ENCODE measurements at places on chromosomes 6 and 20.

GRCh38 chr20:48626226-48626937 is 201.4 kb downstream of the PREX1 start:
- no peak for DNase-seq

DNA sequence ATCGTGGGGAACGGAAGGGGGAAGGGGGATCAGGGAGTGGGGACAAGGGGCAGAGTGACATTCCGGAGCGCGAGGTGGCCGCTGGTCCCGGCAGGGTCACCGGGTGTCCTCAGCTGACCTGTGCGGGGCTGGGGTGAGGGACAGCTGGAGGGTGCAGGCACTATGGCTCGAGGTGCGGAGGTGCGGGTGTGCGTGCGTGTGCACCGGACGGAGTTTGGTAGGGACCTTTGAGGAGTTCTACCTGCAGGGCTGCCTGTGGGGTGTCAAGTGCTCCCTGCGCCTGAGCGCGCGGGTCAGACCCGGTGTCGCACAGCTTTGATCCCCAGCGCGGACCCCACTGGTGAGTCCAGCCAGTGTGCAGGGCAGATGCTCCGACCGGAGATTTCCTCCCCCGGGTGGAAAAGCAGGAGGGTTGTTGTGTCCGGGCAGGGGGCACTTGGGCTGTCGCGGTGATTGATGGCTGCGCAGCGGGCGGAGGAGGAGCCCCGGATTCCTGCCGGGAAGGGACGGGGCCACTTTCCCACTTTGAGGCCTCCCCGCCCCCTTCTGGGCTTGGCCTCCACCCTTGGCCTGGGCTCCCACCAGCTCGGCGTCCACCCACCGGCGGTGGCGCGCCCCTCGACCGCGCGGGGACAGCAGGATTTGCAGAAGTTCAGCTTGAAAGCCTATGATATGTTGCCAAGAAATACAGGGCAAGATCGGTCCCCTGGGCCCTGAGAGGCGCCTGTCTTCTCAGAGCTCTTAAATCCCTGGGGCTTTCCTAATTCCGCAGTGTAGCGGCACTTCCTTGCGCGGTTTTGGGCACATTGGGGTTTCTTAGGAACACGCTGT is 658 bp downstream of the RIN2 start:
- DNase-seq: peak; percentile 93

DNA sequence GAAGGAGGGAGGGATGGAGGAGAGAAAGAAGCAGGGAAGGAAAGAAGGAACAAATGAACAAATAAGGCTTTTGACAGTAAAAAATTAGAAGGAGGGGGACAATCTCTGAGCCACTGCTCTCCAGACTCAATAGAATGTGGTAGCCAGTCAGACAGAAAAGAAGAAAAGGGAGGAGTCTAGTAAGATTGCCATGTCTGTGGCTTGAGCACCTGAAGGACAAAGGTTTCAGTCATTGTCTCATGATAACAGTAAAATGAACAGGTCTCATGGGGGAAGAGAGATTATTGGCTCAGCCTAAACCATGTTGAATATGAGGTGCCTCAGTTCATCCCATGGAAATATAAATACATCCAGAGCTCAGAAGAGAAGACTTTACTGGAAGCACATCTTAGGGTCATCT is 14.0 kb upstream of the LOC128125822 start:
- no peak for DNase-seq

DNA sequence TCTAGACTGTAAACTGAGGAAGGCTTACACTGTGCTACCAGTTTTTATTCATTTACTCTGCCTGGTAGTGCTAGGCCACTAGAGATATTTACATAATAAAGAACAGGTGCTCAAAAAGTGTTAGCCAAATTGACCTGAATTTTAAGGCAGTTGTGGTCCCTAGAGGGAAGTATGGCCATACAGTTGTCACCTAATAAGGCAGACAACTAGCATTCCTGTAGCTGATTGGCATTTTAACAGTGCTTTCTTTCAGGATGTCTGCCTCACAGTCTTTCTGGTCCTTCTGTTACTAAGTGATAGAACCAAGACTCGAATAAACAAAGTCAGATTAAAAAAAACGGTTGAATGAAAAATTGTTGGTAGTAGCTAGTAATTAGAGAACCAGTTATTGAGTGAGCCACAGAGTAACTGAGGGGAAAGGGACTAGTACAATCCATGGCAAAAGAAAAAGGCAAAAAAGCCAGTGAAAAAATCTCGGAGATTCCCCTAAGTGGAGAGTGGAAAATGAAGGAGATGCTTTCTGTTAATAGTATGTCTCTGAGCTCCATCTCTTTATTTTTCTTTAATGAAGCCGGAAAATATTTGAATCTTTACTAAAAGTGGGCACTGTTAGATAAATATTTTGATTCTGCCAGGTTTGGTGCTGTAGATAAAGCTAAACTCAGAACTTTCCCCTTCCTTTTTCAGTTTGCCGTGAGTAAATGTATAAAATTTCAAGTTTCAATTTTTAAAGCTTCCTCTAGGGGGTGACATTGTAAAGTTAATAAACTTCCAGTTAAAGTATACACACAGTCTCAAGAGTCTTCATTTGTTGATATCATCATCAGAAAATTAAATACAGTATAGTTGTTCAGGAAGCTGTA is 9.1 kb downstream of the VTA1 start:
- DNase-seq: peak; percentile 11

GRCh38 chr6:23456396-23456795 is 669.6 kb upstream of the NRSN1 start:
- no peak for DNase-seq

DNA sequence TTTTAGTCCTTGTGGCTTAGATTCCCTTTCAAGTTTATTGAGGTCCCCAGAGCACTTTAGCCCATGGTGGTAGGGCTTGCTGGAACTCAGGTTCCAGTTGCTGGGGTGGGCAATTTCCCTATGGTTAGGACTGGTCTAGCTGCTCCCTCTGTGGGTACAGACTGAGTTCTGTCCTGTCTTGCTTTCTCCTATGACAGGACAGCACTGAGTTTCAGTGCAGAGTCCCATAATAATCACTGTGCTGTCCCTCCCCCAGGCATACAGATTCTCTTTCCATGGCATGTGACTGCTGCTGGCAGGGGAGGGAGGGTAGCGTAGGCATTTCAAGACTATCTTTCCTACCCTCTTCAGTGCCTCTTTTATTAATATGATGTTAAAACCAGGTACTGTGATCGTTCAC is 17.1 kb upstream of the ERVFRD-1 start:
- no peak for DNase-seq

GRCh38 chr6:7153789-7154188 is 46.0 kb downstream of the RREB1 start:
- DNase-seq: no peak

GRCh38 chr6:151330130-151330696 is 61.1 kb downstream of the ZBTB2 start:
- DNase-seq: no peak

DNA sequence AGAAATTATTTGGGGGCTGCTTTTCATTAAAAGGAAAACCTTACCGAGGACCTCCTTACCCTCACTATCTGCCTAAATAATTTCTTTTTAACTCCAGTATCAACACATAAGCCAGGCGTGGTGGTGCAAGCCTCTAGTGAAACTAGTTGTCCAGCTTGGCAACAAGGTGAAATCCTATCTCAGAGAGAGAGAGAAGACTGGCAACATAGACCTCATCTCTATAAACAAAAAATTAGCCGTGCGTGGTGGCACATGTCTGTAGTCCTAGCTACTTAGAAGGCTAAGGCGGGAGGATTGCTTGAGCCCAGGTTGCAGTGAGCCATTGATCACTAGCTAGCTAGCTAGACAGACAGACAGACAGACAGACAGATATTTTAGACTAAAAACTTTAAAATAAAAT is 92.5 kb downstream of the ARMC2 start:
- no peak for DNase-seq

DNA sequence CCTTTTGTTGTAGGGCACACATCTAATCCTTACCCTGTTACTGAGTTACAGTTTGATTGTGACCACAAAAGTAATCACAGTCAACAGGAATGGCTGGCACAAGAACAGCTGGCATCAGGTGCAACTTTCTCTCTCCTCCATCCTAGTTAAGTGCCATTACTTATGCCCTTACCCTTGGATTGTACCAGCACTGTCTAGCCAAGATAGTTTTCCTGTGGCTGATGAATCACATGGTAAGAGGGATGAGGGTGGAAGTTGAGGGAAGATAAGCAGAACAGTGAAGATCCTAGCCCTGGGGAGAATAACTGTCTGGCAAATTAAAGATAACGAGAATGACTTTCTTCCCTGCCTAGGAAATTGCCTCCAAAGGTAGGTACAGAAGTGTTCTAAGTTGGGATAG is 42.0 kb downstream of the RNF217 start:
- DNase-seq: no peak

DNA sequence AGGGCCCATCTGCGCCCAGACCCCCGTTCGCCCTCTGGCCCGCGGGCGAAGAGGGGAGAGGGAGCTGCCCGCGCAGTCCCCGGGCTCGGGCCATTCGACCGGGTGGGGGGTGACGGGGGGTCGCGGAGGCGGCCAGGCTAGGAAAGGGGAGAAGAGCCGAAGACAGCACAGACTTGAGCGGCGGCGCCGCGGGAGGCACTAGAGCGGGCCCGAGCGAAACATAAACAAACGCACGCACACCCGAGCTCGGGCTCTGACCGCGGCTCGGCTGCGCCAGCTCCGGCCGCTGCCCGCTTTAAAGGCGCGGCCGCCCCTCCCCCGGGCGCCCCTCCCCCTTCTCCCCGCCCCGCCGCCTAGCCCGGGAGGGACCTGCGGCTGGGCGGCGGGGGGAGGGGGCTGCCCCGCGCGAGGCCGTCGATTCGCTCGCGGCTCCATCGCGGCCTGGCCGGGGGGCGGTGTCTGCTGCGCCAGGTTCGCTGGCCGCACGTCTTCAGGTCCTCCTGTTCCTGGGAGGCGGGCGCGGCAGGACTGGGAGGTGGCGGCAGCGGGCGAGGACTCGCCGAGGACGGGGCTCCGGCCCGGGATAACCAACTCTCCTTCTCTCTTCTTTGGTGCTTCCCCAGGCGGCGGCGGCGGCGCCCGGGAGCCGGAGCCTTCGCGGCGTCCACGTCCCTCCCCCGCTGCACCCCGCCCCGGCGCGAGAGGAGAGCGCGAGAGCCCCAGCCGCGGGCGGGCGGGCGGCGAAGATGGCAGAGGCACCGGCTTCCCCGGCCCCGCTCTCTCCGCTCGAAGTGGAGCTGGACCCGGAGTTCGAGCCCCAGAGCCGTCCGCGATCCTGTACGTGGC is at the start of gene FOXO3:
Gene FOXO3 (plus strand): TSS at position 455 of the 846 bp plus-strand sequence. CDS start 292 bp downstream, at position 747.
- DNase-seq: peak; percentile 73

- DNase-seq: no peak
Observed at GRCh38 chr20:17493173-17493572, 38.0 kb downstream of the BFSP1 start.

GRCh38 chr6:88494401-88495140 is 328.4 kb upstream of the CNR1 start:
- DNase-seq: no peak

DNA sequence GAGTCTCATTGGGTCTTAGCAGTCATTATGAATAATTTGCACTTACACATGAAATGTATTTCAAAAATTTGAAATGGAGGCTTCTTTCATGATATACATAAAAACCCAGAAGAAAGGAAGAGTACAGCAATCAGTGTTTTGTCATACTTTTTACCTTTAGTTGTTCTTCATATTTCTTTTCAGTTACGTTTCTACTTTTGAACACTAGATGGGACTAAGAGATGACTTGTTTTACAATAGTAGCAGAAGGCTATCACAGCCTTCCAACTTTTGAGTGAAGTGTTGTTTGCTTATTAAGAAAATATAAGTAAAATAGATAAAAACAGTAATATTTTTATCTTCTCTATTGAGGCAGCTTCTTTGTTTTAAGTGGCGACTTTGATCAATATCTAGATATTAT is 58.1 kb downstream of the L3MBTL3 start:
- no peak for DNase-seq

- no peak for DNase-seq
Observed at GRCh38 chr6:162153120-162153519, 574.4 kb downstream of the PRKN start.

DNA sequence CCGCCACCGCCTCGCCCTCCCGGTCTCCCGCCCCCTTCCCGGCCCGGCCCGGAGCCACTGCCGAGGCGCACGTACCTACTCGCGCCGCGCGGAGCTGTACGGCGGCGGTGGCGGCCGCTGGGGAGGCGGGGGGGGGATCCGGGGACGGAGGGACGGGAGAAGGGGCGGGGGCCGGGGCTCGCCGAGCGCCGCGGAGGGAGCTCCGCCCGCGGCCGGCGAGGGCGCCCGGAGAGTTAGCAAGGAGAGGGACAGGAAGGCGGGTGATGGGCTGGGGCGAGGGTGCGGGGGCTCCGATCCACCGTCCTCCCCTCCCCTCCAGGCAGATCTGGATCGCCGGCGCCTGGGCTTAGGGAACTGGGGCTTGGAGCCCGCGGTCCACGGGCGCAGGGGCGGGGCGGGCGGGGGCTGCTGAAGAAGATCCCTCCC is 548 bp upstream of the TMEM74B start:
- DNase-seq: no peak

DNA sequence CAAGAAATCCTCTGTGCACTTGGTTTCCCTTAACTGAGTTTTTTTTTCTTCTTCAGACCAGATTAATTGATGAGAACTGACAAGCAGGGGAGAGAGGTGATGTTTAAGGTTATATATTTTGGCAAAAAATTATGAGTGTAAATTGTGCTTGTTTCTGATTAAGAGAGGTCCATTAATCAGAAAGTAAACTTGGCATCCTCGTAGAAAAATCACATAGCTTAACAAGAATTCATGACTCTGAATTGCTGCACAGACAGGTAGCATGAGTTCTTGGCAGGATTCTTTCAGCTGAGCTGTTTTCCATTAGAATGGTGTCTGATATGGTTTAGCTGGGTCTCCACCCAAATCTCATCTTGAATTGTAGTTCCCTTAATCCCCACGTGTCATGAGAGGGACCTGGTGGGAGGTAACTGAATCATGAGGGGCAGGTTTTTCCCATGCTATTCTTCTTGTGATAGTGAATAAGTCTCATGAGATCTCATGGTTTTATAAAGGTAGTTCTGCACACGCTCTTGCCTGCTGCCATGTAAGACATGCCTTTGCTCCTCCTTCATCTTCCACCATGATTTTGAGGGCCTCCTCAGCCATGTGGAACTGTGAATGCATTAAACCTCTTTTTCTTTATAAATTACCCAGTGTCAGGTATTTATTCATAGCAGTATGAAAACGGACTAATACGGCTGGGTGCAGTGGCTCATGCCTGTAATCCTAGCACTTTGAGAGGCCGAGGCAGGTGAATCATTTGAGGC is 34.2 kb upstream of the DDR1 start:
- DNase-seq: no peak

GRCh38 chr6:107977283-107977682 is 19.3 kb upstream of the SEC63 start:
- peak; percentile 34 for DNase-seq

DNA sequence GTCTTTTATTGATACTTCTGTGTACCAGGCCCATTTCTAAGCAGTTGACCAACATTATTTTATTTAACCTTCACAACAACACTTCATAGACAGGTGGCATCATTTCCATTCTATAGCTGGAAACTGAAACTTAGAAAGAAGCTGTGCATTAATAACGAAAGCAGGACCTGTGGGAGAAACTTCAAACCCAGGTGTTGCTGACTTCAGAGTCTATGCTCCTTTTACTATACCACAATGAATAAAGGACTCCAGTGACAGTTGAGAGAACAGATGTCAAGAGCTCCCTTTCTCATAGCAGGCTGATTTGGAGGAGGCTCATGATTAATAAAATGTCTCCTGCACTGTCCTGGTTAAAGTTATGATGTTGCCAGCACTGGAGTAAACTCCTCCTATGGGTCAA is 56.6 kb upstream of the POU3F2 start:
- no peak for DNase-seq

GRCh38 chr6:6997263-6998193 is 110.2 kb upstream of the RREB1 start:
- DNase-seq: no peak
